Dermis blood vessel endothelial cell (primary cell): ENCODE measurements at places on chromosomes 3 and 15. TPM values are rescaled to one million over a fixed set of nuclear protein-coding genes. Genes with fewer than 3 reads are reported as not detected.

Gene CFAP91
- total RNA-seq, result 0.14 and 0.34 TPM in 2 replicates

Gene MITF
- 1.5 and 5.7 TPM in 2 replicates for total RNA-seq

Gene ANKRD63
- not detected in 2 replicates for total RNA-seq

Gene SLC12A1
- total RNA-seq, result under 0.01 TPM in 2 replicates

Gene CLDN18
- total RNA-seq, result not detected in 2 replicates

Gene SLC12A8
- total RNA-seq, result 0.34 and 0.70 TPM in 2 replicates

Gene CTXN2
- total RNA-seq, result not detected in 2 replicates

Gene RYR3
- total RNA-seq, result 0.05 TPM in 1 of 2 replicates, not detected in the other

Gene FOXB1
- not detected in 2 replicates for total RNA-seq

Gene HRG
- not detected in 2 replicates for total RNA-seq

Gene CCR2
- not detected in 2 replicates for total RNA-seq

Gene ATP13A5
- total RNA-seq, result not detected in 2 replicates

Gene ARHGAP11A
- total RNA-seq, result 8.0 and 34.6 TPM in 2 replicates

Gene CYP1A2
- total RNA-seq, result not detected in 2 replicates

Gene GP5
- total RNA-seq, result under 0.01 and 0.28 TPM in 2 replicates

Gene GYG1
- total RNA-seq, result 38.6 and 48.0 TPM in 2 replicates

Gene IGSF10
- under 0.01 and 0.05 TPM in 2 replicates for total RNA-seq

Gene GALNT15
- 104 and 175 TPM in 2 replicates for total RNA-seq

Gene UBL7
- 36.4 and 43.1 TPM in 2 replicates for total RNA-seq

Gene CPNE9
- total RNA-seq, result not detected in 2 replicates

Gene CTSH
- 25.0 and 50.2 TPM in 2 replicates for total RNA-seq

Gene SYNM
- 45.1 and 60.0 TPM in 2 replicates for total RNA-seq

Gene EBLN2
- total RNA-seq, result 5.2 and 9.7 TPM in 2 replicates

Gene BCL6
- total RNA-seq, result 1.7 and 2.2 TPM in 2 replicates

Gene TMEM158
- 0.85 and 2.7 TPM in 2 replicates for total RNA-seq

Gene ESYT3
- total RNA-seq, result not detected in 2 replicates

Gene SUSD5
- 1.7 and 2.3 TPM in 2 replicates for total RNA-seq

Gene XPC
- total RNA-seq, result 43.6 and 60.0 TPM in 2 replicates

Gene OSTN
- total RNA-seq, result not detected in 2 replicates

Gene PRC1
- 83.0 and 274 TPM in 2 replicates for total RNA-seq

Gene ABCC5
- 13.7 and 19.1 TPM in 2 replicates for total RNA-seq

Gene TGM5
- total RNA-seq, result not detected in 2 replicates

Gene TSEN2
- total RNA-seq, result 10.2 and 14.2 TPM in 2 replicates

Gene CAMKV
- not detected in 2 replicates for total RNA-seq

Gene ZKSCAN7
- total RNA-seq, result 1.3 and 2.2 TPM in 2 replicates

Gene HYAL3
- total RNA-seq, result 24.0 and 28.1 TPM in 2 replicates

Gene CISH
- 0.37 and 0.51 TPM in 2 replicates for total RNA-seq

Gene ITGA11
- 3.4 and 12.9 TPM in 2 replicates for total RNA-seq

Gene MINDY4B
- not detected in 2 replicates for total RNA-seq

Gene DNAH1
- total RNA-seq, result 3.3 and 5.6 TPM in 2 replicates

Gene LRRIQ4
- total RNA-seq, result not detected in 2 replicates

Gene P2RY1
- total RNA-seq, result 0.88 and 2.4 TPM in 2 replicates

Gene SYNPR
- not detected in 2 replicates for total RNA-seq

Gene VILL
- total RNA-seq, result 8.0 and 8.7 TPM in 2 replicates

Gene TIMP4
- 0.34 and 0.51 TPM in 2 replicates for total RNA-seq

Gene MYD88
- total RNA-seq, result 29.3 and 29.9 TPM in 2 replicates

Gene CACNA2D3
- under 0.01 TPM in 1 of 2 replicates, not detected in the other for total RNA-seq

Gene NME9
- not detected in 2 replicates for total RNA-seq
